ENCODE measurements at places on chromosomes 7 and 10.

- no peak for DNase-seq
Observed at GRCh38 chr10:14299556-14299955, 31.2 kb downstream of the FRMD4A start.

GRCh38 chr10:28317760-28318159, 14.9 kb upstream of the MPP7 start:
- DNase-seq: no peak

- DNase-seq: no peak
Observed at GRCh38 chr10:98855403-98856189, 380.1 kb downstream of the HPSE2 start.

DNA sequence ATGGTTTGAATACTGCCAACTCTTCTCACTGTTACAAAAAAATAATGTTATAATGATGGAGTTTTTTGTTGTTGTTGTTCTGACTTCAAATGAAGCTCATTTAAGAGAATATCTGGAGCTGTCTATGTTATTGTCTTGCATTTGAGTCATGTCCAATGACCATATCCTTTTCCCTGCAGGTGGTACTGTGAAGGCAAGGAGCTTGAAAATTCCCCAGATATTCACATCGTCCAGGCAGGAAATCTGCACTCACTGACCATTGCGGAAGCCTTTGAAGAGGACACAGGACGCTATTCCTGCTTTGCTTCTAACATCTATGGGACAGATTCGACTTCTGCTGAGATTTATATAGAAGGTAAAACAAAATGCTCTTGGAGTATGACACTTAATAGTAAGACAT, 33.5 kb downstream of the MYPN start:
- no peak for DNase-seq

DNA sequence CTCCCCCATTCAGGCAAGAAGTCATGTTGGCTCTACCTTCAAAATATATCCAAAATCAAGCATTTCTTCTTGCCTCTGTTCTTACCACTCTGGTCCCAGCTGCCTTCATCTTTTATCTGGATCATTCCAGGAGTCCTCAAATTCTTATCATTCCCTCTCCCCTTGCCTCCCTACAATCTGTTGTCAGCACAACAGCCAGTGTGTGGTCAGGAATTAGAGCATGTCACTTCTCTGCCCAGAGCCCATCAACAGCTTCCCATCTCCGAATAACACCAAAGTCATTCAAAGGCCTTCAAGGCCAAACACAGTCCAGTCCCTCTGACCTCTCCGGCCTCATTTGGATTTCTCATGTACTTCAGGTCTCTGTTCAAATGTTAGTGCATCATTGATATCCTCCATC, 70.4 kb downstream of the DENND11 start:
- DNase-seq: no peak

GRCh38 chr10:55065185-55065584, 264.2 kb upstream of the PCDH15 start:
- no peak for DNase-seq

GRCh38 chr10:12228851-12229250, 32.9 kb downstream of the CDC123 start:
- no peak for DNase-seq

DNA sequence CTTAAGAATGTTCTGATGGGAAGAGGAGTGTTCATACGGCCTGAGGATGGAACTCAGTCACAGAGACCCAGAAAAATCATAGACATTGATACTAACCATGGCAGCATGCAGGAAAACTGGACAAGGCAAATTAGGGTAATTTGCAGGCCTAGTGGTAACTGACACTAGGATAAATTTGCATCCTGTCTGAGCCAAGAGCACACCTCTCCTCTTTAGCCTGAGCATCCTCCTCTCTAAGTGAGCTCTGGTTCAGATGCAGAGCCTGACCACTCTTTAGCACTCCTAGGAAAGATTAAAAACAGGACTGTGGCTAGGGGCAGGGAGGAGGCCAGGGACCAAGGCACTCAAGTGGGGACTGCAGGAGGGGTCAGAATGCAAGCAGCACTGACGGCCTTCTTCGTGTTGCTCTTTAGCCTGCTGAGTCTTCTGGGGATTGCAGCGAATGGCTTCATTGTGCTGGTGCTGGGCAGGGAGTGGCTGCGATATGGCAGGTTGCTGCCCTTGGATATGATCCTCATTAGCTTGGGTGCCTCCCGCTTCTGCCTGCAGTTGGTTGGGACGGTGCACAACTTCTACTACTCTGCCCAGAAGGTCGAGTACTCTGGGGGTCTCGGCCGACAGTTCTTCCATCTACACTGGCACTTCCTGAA, at the start of gene TAS2R41:
TSS of gene TAS2R41 (plus strand) at position 373 of the 650 bp plus-strand sequence. CDS start at position 373, 0 bp downstream.
- DNase-seq: no peak

DNA sequence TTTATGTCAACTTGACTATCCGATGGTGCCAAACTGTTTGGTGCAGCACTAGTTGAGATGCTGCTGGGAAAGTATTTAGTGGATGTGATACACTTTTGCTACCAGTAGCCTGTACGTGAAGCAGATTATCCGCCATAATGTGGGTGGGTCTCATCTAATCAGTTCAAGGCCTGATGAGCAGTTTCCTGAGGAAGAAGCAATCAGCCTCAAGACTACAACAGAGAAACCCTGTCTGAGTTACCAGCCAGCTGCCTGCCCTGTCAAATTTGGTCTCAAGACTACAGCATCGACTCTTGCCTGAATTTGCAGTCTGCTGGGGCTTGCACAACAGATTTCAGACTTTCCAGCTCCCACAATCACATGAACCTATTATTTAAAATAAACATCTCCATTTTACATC, 10.9 kb upstream of the RBP3 start:
- DNase-seq: no peak

- no peak for DNase-seq
Observed at GRCh38 chr10:2143213-2143835, 406.0 kb upstream of the ADARB2 start.

GRCh38 chr10:19421674-19422073, 373.1 kb downstream of the MALRD1 start:
- no peak for DNase-seq

- no peak for DNase-seq
Observed at GRCh38 chr10:59823751-59824150, 70.5 kb upstream of the MRLN start.

DNA sequence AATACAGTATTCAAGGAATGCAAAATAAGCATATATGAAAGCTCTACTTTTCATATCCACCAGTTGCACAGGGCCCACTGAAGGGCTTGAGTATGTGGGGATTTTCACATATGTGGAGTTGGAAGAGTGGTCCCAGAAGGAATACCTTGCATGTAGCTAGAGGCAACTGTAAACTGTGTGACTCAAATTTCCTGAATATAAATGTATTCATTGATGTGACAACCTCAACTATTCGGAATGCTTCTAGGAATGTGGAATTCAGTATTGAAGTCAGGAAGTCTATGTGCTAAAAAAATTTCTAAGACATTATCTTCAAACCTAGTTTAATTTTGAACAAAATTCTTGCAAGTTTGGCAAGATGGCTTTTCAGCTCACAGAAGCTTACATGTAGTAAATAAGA, 695.5 kb upstream of the SEMA3D start:
- no peak for DNase-seq

DNA sequence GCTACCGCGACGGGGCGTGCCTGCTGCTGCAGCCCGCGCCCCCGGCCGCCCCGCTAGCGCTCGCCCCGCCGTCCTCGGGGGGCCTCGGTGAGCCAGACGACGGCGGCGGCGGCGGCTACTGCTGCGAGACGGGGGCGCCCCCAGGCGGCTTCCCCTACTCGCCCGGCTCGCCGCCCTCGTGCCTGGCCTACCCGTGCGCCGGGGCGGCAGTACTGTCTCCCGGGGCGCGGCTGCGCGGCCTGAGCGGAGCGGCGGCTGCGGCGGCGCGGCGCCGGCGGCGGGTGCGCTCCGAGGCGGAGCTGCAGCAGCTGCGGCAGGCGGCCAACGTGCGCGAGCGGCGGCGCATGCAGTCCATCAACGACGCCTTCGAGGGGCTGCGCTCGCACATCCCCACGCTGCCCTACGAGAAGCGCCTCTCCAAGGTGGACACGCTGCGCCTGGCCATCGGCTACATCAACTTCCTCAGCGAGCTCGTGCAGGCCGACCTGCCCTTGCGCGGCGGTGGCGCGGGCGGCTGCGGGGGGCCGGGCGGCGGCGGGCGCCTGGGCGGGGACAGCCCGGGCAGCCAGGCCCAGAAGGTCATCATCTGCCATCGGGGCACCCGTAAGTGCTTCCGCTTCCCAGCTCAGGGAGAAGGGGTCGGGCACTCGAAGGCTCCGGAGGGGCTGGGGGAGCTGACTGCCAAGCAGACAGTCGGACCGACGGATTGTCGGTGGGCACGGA, 761 bp downstream of the PTF1A start:
- no peak for DNase-seq

DNA sequence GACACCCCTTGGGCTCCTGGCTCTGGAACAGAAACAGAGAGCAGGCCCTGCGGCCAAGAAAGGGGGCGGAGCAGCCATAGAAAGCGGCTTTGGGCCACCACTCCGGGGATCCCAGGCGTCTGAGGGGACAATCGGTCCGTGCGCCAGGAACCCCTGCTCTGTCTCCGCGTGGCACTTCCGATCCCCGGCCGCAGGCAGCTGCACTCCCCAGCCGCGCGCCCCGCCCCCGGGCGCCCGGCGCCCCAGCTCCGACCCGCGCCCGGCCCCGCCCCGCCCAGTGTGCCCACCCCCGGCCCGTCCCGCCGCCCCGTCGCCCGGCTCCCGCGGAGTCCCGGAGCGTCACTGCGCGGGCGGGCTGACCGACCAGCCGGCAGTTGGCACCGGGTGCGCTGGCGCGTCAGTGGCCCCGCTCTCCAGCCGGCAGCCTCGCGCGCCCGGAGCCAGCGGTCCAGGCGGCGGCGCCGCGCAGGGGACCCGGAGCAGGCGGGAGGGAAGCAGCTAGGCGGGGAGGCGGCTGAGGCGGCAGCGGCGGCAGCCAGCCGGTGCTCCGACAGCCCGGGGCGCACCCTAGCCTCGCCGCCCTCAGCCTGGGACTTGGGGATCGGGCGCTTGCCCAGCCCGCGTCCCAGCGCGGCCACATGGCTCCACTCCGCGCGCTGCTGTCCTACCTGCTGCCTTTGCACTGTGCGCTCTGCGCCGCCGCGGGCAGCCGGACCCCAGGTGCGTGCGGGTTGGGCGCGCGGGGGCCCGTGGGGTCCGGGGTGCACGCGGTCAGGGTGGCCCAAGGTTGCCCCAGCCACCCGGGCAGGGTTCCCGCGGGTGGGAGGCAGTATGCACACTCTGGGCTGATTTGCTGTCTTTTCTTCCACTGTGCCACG, at the start of gene ADAMTS14:
TSS of gene ADAMTS14 (plus strand) at position 342 of the 878 bp plus-strand sequence. CDS start at position 639, 297 bp downstream.
- DNase-seq: no peak

GRCh38 chr10:102675011-102675665, 30.9 kb downstream of the TRIM8 start:
- no peak for DNase-seq

DNA sequence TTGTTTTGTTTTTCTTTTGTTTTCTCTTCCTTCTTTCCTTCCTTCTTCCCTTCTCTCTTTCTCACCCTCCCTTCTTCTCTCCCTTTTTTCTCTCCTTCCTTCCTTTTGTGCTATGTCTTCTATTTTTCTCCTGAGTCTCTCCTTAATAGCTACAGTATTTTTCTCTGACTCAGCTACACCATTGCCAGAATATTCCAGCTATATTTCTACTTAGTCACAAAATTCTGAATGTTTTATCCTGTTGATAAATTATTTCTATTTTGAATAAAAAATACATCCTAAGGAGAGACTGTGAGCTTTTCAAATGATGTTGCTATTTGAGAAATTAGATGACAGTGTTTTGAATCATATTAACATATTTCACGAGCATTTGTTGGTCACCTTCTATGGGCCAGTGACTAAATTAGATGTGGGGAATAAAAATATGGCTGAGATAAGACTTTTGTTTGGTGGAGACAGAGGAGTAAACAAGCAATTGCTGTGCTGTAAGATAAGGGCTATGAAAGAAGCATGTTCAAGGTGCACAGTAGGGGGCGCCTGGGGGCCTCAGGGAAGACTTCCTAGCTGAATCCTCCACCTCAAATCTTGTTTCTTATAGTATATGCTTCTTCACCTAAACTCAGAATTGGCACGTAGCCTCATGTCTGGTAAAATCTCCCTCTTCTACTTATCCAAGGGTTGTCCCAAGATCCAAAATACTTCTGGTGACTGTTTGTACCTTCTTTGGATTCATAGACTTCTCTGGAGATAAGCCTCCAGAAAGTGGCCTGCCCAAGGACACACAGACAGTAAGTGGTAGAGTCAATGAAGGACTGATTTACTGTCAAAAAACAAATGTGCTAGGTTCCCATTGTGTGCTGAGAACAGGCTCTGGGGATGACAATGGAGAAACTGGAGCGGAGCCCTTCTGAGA, 115.5 kb upstream of the CREB5 start:
- DNase-seq: peak; percentile 21

DNA sequence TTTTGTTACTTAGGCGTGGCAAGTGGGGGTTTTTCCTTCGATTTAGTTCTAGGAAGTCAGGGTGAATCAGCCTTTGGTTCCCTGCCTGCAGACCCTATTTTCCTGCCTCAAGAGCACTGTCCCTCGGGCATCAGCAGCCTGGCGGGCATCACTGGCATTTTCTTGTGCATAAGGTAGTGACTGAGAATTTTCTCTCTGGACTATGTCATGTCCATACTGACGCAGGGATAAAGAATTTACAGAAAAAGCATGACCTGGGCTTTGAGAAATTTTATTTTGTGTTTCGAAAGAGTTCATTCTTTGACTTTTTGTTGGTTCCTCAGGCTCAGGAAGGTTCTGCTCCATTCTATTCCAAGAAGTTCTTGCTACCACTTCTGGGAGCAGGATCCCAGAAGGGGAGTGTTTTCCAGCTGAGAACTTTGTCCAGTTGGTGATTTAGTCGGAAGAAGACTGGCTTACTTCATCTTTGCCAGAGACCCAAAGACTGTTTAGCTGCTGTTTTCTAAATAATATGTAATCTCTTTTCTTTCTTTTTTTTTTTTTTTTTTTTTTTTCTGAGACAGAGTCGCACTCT, 213.9 kb upstream of the SH2B2 start:
- DNase-seq: no peak

DNA sequence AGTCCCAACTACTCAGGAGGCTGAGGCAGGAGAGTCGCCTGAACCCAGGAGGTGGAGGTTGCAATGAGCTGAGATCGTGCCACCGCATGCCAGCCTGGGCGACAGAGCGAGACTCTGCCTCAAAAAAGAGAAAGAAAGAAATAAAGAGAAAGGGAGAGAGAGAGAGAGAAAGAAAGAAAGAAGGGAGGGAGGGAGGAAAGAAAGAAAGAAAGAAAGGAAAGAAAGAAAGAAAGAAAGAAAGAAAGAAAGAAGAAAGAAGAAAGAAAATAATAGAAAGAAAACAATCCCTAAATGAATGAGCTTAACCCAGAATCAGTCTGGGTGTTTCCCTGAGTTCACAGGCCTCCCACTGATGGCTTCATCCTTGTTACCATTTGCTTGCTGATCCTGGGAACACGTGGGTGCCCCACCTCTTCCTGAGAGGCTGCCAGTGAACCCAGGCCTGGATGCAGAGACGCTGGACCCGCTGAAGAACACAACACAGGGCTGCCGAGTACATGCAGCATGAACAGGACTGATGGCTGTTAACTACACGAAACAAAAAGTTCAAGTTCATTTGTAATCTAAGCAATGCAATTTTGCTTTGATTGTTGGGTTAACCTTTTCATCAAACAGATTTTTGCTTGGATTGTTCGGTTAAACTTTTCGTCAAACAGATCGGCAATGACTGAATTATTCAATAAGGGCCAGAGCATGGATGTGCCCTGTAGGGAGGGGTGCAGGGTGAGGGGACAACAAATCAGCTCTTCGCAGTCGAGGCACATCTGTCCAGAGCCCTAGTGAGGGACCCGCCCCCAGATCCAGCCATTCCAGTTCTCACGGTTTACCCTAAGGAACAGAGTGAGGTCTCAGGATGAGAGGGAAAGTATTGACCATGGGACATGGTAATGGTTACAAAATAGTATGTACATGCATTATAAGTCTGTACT, 11.5 kb downstream of the NPFFR1 start:
- DNase-seq: no peak

Data from activated CD8-positive, alpha-beta memory T cell treated with anti-CD3 and anti-CD28 coated beads for 4 hours (primary cell).